ENCODE measurements at places on chromosomes 6 and 20. TPM values are rescaled to one million over a fixed set of nuclear protein-coding genes. Genes with fewer than 3 reads are reported as not detected.

Gene C4A
- 453 TPM for total RNA-seq

Gene ZKSCAN4
- total RNA-seq: 5.4 TPM

Gene MACROD2
- 13.8 TPM for total RNA-seq

Gene TFAP2A
- 1.6 TPM for total RNA-seq

Gene MRPL2
- 40.4 TPM for total RNA-seq

Gene BMP5
- 1.3 TPM for total RNA-seq

Gene FOXA2
- not detected for total RNA-seq

DNA sequence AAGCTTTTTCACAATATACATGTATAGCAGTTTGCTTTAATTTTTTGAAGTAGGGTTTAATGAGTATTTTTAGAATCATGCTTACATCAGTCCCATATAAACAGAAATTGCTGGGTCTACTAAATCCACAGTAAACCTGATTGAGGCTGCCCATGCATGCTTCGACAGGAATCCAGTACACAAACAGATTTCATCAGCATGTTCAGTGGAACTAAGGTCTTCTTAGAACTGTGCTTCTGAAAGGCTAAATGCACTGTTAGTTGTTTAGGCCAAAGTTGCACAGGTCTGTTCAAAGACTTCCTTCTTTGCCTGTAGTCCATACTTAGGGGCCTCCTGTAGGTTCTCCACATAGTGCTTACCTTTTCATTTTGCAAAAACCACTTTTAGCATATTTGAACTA, 42.5 kb upstream of the THBS2 start:
- DNase-seq: no peak

DNA sequence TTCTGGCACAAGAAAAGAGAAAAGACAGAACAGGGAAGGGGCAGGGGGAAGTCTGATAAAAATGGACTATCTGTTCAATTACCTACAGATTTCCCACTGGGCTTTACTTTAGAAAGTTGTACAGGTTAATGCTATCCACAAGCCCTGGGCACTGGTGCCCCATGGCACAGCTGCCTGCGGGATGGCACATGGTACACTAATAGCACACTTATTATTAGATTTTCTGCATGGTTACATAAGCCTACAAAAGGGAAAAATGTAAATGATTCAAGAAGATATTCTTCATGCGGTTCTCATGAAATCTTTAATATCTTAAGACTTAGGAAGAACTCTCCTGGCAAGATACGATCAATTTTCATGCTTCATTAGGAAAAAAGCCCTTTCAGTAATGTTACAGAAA, 137.5 kb downstream of the GMPR start:
- no peak for DNase-seq

DNA sequence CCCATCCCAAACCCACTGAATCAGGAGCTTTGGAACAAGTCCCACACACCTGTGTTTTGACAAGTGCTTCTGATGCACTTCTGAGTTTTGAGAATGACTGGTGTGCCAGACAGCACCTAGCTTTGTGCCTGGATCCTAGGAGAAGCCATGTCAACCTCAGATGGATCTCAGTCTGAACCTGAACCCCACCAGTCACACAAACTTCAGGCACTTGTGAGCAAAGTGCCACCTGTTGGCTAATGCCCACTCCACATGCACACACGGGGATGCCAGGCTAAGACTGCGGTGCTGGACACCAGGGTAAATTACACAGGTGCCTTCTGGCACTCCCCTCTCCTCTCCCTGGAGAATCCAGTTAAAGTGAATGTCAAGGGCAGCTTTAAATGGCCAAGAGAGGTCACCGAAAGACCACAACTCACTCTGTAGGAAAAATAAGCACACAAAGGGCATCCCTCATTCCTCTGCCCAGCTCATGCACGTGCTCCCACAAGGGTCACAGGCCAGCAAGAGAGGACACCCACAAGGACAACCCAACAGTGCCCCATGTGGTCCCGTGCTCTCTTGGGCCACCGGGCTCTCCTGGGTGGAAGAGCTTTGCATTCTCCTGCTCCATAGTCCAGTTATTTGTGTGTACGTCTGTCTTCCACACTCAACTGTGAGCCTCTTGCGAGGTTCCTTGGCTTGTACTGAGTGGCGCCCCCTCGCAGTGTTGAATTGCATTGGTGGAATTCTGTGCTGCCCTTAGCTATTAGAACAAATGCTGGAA, 45.6 kb downstream of the TAF8 start:
- DNase-seq: no peak

- DNase-seq: no peak
These were observed 133.0 kb downstream of the CLIC5 start for GRCh38 chr6:45882671-45883070.

DNA sequence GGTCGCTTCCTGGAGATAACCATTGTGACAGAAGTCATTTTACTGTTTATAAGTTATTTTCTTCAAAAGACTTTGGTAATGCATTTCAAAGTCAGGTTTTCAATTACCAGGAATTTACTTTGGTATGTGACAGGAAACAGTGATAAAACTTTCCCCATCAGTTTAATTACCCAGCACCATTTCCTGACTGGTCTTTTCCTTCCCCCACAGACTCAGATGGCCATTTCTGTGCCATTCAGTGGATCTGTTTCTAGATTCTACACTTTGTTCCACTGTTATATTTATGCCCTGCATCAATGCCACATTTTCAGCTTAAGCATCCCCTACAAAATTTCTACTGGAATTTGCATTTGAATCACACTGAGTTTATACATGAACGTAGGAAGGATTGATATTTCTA, 16.3 kb downstream of the RRBP1 start:
- DNase-seq: no peak

All from sciatic nerve (tissue), 2 donors.